Pancreas (tissue), 10 donors: ENCODE measurements at places on chromosomes 7 and 10. TPM values are rescaled to one million over a fixed set of nuclear protein-coding genes. Genes with fewer than 3 reads are reported as not detected.

GRCh38 chr10:119658274-119658673 lies 7.1 kb downstream of the BAG3 start:
- no peak for DNase-seq
- H3K36me3 ChIP-seq: no peaks in the 10 kb centered on the region
- no peaks in the 10 kb centered on the region for H3K27me3 ChIP-seq
- H3K27ac ChIP-seq: no peak overlapping the region
- peaks cover 25% of the 10 kb centered on the region for H3K4me1 ChIP-seq

GRCh38 chr7:33087356-33087755 lies 21.8 kb downstream of the RP9 start:
- no peak overlapping the region for H3K27ac ChIP-seq
- H3K4me1 ChIP-seq: no peaks in the 10 kb centered on the region
- no peak for DNase-seq
- no peaks in the 10 kb centered on the region for H3K36me3 ChIP-seq
- no peak overlapping the region for H3K4me3 ChIP-seq
- H3K27me3 ChIP-seq: no peaks in the 10 kb centered on the region

- no peaks in the 10 kb centered on the region for H3K27me3 ChIP-seq
- no peak overlapping the region for H3K27ac ChIP-seq
- H3K4me1 ChIP-seq: no peaks in the 10 kb centered on the region
Measured at GRCh38 chr7:136230210-136230609, 253.1 kb upstream of the MTPN start.

Gene HYAL4
- not detected for total RNA-seq
